ENCODE measurements at places on chromosomes 7 and 10. TPM values are rescaled to one million over a fixed set of nuclear protein-coding genes. Genes with fewer than 3 reads are reported as not detected.

DNA sequence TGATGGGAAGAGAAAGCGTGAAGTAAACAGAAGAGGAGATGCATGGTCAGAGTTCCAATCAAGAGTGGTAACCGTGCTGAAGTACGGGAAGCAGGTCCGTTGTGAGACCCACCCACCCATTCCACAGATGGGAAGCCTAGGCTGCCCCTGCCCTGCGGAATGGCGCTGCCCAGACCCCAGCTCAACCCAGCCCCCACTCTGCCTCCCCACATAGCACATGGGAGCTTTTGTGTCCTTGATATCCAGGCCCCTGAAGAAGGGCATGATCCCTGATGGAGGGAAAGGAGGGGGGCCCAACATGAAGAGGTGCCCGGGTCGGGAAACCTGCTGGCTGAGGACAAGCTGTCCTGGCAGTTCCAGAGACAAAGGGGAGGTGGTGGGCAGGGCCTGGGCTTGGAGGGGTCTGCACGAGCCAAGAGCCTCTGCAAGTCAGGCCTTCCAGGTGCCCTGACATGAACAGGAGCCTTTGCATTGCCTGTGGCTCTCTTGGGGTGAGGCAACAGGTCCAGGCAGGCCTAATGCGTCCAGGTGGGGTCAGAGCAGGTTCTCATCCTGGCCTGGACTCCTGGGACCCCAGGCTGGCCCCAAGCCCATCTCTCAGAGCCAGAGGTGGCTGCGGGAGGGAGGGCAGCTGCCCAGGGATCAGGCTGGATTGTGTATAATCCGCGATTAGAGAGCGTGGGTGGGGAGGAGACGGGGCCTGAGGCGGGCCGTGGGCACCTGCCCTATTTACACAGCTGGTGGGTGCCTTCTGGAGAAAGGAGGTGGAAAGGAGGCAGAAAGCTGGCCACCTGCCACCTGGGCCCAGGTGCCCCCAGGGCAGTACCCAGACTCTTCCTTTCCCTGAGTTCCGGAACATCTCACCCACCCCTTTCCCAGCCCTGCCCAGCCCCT, 23.5 kb downstream of the YKT6 start:
- peak; percentile 6 for DNase-seq

GRCh38 chr10:123747426-123747825, 81.3 kb downstream of the GPR26 start:
- no peak for DNase-seq

SLC18A3 gene
- not detected for total RNA-seq

- no peak for DNase-seq
Measured at GRCh38 chr7:24830440-24831050, 73.3 kb upstream of the GSDME start.

DNA sequence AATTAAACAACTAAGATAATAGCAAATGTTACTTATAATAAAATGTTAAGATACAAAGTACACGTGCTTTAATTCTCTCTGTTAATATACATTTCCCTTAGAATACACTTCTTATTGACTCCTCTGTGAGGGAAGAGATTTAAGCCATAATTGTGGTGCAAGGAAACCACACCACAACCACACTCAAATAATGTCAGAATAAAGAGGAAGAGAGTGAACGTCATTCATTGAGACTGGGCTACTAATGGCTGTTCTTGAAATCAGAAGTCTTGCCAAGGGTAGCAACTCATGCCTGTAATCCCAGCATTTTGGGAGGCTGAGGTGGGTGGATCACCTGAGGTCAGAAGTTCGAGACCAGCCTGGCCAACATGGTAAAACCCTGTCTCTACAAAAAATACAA, 10.0 kb downstream of the FAM171A1 start:
- no peak for DNase-seq

DNA sequence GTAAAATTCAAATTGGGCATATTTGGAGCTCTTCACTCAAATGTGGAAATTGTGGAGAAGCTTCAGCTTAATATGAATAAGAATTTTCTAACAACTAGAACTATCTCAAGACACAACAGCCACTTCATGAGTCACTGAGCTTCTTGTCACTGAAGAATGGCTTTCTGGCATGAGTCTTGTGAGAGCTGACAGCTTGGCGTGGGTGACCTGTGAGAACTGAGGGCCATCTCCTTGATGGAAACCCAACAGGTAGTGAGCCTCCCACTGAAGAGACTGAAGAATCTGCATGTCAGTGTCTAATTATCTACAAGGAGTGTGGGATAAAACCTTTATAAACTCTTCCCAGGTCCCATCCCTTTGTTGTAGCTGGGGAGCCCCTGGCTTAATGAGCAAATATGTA, 66.0 kb downstream of the CLEC2L start:
- no peak for DNase-seq

TFEC gene
- 0.37 TPM for total RNA-seq

DNA sequence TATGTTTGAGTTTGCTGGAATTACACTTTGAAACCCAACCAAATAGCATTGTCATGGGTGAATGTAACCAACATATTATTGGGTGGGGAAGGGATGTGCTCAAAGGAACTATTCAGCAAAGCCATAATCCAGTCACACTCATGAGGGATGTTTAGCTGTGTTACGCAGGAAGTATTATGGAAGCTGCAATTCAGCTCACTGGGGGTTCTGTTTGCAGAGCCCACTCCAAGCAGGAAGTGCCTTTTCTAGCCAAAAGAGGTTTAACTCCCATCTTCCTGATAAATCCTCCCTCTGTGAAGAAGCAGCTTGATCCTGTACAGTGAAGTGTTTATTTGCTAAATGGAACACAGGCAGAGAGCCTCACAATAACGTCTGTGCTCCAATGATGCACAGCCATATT, 172.5 kb downstream of the GLI3 start:
- DNase-seq = no peak

EBLN1 gene
- total RNA-seq = not detected

DNA sequence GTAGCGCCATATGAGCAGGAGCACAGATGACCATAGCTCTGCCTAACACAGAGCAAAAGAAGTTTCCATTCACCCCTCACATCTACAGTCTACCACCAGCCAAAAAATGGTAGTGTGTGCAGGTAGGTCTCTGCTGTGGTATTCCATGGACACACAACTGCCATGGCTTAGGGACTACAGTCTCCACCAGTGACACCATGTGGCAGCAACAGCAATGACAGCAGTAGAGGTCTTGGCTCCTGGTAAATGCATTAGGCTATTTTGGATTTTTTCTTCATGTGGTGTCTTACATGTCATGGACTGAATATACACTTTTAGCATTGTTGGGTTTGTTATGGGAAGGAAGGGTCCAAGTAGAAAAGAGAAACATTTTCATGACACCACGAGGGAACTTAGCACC, 70.1 kb upstream of the CABCOCO1 start:
- DNase-seq = no peak

DNA sequence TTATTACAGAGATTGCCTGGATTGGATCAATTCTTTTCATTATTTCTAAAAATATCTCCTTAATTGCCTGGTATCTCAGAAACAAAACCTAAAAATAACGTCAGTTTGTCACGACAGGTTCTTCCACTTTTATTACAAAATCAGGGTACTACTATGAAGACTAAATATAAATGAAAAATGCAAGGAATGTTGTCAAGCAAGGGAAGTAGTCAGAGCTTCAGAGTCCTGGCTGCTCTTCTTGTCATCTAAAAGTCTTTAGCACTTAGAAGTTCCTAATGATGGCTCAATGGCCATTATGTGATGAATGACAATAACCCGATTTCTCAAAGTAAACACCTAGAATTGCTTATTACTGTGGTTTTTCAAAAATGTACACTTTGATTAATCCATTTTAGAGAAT, 192.2 kb downstream of the SEMA3A start:
- no peak for DNase-seq

- no peak for DNase-seq
Measured at GRCh38 chr10:11715815-11716494, 26.2 kb upstream of the ECHDC3 start.
